Coronary artery (tissue), 2 donors: ENCODE measurements at places on chromosomes 7 and 10.

DNA sequence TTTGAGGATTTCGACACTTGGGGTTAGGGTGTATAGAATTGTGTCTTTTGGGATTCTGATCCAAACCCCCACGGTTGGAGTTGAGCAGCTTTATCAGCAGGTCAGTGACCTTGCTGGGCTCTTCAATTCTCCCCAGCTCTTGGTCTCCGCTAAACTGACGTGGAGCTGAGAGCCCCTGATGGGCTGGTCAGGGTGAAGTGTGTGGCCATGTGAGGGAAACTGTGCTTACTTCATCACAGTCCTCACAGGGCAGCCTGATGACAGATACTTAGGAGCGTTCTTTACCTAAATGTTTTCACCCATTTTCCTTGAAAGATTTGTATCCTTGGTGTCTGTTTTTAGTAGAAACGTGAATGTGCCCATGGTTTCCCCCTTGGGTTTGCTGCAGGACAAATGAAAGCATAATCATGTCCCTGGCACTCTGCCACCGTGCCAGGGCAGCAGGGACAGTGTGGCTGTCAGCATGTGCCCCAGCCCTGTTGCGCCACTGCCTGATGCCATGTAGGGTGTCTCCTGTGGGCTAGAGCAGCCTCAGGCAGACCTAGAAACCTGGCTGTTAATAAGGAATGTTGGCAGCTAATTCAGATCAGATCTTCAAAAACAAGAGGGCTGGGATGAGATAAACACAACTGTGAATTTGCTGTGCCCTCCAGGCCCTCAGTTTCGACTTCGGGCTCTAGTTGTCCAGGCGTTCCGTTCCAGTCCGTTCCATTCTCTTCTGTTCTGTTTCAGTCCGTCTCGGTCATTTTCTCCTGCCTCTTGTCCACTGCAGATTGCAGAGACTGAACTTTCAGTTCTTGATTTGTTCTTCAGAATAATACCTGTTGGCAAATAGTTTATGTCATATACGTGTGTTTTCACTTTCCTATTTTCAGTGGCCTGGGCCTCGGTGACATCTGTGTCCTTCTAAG, 96.8 kb downstream of the TRRAP start:
- DNase-seq: no peak

DNA sequence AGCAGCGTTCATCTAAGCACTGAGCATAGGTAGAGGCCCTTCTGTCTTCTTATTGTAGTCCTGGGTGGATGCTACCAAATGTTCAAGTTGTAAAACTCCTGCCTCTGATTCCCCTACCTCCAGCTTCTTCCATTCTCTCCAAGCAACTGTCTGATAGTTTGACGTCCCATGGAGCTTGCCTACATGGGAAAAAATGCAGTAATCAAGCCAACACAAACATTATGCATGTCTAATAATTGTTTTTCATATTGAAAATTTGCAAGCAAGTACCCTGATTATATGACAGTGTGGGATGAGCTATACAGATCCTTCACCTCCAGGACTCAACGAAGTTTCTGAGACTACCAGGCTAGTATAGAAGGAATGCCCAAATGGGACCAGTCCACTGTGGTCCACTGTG, 31.0 kb upstream of the TRUB1 start:
- no peak for DNase-seq

- DNase-seq: no peak
Measured at GRCh38 chr7:155597753-155598140, 46.7 kb upstream of the RBM33 start.

DNA sequence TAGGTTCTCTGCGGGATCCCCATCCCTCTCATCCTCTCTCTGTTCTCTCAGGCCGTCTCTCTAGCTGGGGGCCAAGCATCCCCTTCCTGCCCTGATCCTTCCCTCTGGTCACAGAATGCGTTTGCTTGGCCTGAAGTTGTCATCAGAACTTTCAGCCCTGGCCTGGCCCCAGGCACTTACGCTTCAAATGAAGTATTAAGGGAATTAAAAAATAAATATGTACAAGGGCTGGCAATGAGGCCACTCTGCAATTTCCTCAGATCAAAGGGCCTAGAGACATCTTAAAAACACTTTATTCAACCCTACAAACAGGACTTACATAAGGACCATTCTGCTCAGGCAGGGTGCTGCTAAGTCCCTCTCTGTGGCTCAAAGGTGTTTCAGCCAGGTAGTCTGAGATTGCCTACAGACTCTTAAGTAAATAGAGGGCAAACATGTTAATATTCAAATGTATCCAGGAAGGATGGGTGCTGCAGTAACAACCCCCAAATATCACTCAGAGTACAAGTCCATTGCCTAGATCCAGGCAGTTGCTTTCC, 16.0 kb downstream of the SFTPD start:
- DNase-seq: no peak

GRCh38 chr7:112120696-112121217, 85.4 kb downstream of the DOCK4 start:
- DNase-seq: no peak

- DNase-seq: no peak
Measured at GRCh38 chr7:124497176-124497575, 268.4 kb downstream of the GPR37 start.

GRCh38 chr10:132202070-132202970, 15.6 kb downstream of the DPYSL4 start:
- no peak for DNase-seq

GRCh38 chr10:33722067-33722466, 387.6 kb upstream of the NRP1 start:
- no peak for DNase-seq

DNA sequence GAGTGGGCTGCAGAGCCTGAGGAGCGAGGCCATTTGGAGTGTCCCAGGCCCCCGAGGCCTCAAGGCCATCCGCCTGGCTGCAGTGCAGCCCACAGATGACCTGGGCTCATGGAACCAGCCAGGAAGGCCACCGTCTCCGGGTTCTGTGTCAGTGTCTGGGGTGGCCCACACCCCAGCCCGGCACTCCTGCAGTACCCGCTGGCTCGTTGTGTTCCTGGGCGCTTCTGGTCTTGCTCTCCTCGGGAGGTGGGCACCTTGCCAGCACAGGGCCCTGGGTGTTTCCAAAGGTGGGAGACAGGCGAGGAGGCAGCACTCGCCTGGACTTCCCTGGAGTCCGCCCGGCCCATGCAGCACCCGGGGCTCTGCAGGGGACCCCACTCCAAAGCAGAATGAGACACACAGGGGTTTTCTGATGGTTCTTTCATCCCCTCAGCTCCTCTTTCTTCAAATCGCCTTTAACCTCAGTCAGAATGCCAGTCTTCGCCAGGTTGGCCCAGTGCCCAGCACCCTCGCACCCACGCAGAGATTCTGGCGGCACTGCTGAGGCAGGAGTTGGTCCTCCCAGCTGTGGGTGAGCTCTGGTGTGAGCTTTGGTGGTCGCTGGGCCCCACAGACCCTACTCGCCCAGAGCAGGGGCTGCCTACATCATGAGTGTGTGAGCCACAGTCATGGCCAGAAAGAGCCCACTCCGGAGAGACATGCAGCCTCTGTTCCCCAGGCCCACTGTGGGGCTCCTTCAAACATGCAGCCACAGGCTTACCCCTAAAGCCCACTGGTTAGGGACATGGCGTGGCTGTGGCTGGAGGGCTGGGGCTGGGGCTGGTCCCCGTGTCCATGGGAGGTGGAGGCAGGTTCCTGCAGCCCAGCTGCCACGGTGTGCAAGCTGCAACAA, 155.7 kb downstream of the EBF3 start:
- no peak for DNase-seq

- DNase-seq: no peak
Measured at GRCh38 chr7:152521420-152522337, 85.9 kb upstream of the KMT2C start.

DNA sequence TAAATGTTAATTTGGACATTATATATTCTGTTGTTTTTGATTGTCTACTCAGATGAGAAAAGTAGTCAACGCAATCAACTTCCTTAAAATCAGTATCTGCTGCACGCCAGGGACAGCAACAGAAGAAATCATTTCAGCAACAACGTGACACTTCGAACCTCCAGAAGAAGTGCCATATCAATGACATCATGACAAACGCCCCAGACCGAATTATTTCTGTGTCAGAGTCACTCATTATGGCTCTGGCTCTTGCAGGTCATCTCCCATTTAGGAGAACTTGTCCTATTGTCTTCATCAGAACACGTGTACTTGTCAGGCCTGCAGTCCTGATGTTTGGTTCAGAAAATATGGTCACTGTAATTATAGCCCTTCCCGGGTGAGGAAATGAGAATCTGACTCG, 276.3 kb downstream of the ADARB2 start:
- DNase-seq: no peak

DNA sequence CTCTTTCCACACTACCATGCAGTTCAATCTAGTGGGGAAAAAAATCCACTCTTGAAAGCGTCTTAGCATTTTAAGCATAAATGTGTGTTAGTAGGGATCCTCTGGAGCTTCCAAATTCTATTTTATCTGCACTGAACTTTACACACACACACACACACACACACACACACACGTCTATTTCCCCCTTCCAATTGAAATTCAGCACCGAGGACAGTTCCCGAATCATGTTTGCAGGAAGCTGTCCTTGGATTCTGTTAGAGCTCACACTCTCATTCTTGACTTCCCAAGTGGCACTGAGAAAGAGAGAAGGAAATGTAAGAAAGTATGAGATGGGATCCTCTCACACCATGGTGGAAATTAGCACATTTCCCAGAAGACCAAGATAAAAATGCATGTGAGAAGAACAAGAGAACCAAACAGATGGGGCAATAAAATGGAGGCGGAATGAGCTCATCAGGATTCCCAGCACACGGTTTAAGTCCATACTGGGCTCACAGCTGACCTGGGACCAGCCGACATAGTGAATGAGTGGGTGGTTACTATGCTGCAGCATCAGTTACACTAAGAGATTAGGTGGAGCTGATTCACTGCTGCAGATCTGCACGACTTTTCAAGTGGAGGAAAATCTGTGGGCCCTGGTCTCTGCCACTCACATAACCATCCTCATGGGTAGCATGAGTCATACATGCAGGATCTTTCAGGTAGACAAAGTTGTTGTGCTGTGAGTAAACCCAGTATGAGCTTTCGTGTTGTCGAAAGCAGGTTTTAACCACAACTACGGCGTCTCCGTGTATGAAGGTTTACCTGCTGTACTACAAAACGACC, 3.3 kb upstream of the NPTX2 start:
- no peak for DNase-seq

- no peak for DNase-seq
Measured at GRCh38 chr7:134175334-134176036, 48.3 kb downstream of the LRGUK start.

GRCh38 chr10:101397140-101397539, 43.2 kb downstream of the BTRC start:
- DNase-seq: no peak

DNA sequence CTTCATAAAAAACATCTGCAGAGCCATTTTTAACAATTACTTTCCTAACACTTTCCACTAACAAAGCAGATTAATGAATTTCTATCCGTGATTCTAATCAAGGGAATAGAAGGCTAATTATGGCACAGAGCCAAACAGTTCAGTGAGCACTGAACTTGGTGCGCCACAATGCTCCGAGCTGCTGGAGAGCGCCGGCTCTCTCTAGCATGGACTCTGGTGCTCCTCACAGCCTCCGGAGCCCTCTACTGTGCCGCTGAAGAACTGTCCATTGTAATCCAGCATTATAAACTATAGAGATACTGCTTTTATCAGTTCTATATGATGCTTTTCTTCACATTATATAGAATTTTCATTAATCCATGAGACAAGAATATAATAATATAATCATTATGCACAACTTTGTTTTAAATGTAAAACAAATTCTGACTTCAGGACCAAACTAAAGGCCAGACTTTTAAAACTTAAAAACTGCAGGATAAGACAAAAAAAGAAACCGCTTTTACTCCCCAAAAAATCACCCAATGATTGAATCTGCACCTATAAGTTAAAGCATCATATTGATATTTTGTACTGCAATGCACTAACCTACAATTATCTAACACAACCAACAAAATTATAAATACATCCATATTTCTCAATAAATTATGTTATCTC, 123.6 kb downstream of the RNF32 start:
- no peak for DNase-seq

DNA sequence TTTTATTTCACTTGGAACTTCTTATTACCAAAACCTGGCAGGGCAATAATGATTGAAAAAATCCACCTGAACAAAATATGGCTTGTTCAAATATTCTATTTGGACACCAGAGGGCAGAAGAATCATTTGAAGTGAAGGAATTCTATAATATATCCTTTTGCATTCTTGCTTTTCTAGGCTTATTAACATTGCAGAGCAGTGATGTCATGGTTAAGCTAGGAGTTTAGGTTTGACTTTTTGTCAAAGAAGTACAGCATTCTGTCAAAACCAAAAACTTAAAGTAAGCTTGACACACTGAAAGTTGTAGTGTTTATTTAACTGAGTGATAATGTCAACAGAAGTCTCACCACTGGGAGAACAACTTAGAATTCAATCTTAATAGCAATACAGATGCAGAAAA, 156.0 kb downstream of the SEMA3D start:
- DNase-seq: no peak

DNA sequence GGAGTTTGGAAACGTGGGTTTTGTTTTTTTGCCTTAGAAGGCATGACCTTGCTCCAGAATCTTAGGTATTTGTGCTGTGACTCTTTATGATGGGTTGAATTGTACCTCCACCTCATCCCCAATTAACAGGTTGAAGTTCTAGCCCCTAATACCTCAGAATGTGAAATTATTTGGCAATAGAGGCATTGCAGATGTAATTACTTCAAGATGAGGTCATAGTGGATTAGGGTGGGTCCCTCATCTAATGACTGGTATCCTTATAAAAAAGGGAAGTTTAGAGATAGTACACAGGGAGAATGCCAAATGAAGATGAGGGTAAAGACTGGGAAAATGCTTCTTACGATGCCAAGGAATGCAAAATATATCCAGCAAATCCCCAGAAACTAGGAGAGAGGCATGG, 3.0 kb upstream of the FAM200A start:
- DNase-seq: no peak

DNA sequence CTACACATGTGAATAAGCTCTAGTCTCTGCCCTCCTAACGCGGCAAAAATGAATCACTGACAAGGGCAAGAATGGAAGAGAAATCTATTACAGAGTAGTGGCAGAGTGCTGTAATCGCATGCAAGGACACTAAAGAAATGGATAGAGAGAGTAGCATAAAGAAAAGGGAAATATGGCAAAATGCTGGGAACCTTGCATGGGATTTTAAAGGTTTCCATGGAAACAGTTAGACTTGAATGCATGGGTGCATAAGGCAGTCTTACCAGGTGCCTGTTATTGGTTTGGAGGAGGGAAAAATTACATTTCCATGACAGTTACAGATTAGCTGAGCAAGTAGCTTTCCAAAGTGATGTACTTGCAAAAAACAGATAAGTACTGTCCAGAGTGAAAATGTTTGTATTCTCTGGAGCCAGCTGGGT, 233.4 kb downstream of the PTN start:
- no peak for DNase-seq

DNA sequence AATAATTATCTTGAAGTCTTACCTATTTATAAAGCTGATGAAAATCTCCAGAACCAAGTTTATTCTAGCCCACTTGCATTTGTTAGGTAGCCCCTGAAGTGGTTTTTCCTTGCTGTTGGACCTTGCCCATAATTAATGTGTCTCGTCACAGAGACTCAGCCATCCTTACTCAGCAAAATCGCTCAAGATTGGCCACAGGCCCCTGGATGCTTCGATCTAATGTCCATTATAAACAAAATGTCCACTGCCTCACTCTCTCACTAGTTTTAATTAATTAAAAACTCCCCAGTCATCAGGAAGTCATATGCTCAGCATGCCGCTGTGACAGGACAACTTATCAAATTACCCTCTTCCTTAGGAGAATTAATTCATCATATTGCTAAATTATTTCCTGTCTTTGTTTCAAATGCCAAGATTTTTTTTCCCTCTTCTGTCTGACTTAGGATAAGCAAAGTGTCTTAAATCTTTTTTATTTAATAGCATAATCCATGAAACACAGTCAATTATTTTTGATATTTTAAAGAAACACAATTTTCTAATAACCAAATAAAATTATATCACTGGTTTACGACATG, 126.8 kb upstream of the PCLO start:
- DNase-seq: no peak
